Stimulated activated effector memory CD8-positive, alpha-beta T cell treated with anti-CD3 and anti-CD28 coated beads, Interleukin-12 subunit alpha, Interleukin-12 subunit beta, amount 100 ng/mL, for 72 hours (primary cell): ENCODE measurements at places on chromosomes 7 and 10.

DNA sequence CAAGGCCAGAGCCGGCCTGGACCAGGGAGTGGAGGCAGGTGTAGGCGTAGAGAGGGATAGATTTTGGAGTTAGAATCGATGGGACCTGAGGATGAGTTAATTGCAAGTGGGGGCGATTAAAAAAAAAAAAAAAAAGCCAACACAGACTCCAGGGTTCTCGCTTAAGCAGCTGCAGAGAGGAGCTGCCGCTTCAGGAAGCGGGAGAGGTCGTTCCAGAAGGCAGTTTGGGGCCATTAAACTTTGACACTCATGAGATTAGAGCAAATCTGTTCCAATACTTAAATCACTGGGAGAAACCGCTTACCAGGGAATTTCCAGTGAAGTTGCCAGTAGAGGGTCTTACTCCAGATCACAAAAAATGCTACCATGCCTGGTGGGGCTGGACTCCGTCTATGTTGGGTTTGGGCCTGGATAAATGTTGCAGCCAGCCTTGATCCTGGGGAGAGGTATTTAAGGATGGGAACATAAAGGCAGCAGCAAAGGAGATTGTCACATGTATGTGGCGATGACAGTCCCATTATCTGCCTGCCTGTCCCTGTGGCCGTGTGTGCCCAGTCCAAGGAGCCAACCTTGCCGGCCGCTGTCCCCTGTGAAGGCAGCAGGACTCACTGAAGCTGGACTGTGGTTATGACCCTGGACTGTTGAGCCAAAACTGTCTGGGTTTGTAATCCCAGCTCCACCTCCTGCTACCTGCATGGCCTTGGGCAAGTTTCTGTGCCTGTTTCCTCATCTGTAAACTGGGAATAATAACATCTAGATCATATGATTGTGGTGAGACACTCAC, 23.9 kb upstream of the GRID1 start:
- DNase-seq = no peak

DNA sequence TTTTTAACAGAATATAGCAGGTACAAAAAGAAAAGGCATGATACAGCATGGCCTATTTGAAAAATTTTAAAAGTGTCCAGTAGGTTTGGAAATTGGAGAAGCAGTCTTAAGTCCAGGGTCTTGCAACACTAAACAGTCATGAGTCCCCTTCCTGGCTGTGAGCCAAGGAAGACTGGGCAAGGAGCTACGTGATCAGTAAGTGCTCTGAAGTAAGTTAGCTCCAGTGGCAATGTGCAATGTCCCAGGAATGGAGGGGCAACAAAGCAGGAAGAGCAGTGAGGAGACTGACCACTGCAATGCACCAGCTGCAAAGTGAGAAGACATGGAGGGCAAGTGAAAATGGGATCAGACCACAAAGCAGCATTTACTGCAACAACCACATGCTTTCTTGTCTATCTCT, 72.9 kb upstream of the GRID1 start:
- no peak for DNase-seq

GRCh38 chr7:8592167-8592566, 158.8 kb downstream of the NXPH1 start:
- DNase-seq = no peak

- DNase-seq = no peak
Observed at GRCh38 chr10:133461841-133462240, 8.1 kb downstream of the SCART1 start.

DNA sequence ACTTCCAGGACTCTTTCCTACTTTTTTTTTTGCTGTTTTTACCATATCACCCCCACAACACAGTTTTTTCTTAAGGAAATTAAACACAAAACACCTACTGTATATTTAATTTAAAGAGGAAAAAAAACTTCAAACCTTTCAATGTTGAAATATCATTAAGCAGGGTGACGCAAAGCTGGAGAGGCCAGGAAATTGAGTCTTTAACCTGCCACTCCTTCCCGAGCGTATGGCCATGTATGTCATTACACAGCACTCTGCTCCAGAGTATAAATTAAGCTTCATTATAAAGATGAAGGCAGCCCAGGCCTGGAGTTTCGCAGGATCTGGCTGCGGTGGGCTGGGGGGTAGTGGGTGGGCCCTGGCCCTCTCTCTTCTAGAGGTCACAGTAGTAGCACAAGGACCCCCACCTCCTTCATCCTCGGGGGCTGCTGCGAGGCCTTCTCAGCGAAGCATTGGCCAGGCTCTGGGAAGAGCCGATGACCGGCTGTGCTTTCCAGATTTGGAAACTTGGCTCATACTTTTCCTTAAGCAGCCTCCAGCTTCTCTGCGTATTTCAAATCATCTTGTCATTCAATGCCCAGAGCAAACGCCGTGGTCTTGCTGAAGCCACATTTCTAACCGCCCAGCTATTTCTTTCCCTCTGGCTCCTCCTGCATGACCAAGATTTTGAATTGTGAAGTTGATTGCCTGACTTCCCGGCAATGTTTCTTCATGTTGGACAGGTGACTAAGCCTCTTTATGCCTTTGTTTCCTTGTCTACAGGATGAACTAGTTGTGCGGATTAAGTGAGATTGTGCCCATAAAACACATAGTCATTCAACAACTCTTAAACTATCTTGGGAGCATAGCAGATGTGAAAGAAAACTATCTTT, 765.1 kb downstream of the SUGCT start:
- no peak for DNase-seq

DNA sequence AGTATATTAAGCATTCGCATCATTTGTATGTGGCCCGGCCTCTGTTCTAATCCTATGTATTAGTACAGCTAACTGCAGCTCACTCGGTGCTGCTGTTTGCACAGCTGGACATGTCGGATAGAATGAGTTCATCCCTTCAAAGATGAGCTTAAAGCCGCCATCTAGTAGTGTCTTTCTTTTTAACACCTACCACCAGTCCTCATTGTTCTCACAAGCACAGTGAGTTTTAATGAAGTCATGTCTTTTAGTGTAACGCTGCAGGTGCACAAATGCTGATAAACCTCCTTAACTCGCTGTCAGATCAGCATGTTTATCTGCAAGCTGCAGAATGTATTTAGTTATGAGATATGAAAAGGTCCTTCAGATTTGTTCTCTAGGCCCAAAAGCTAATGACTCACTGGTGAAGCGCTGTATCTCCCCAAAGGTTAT, 247.5 kb downstream of the MTERF1 start:
- DNase-seq = no peak

DNA sequence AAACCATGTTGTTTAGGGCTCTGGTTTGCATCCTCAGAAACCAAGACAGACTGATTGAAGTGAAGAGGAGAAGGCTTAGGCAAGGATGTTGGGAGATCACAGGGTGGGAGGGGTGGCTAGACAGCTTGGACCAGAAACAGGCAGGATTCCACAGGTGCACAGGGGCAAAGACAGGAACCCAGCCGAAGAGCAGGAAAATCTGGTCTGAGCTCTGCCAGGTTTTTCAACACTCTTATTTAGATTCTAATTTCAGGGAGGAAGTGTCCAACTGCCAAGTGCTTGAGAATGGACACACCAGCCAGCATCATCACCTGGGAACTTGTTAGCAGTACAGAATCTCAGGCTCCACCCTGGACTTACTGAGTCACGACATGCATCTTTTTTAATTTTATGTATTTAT, 93.8 kb downstream of the MARCHF5 start:
- no peak for DNase-seq

- no peak for DNase-seq
Observed at GRCh38 chr7:24029068-24029467, 254.9 kb upstream of the NPY start.

- no peak for DNase-seq
Observed at GRCh38 chr7:139078911-139079310, 30.6 kb downstream of the ZC3HAV1 start.

- no peak for DNase-seq
Observed at GRCh38 chr7:41994746-41995110, 242.3 kb downstream of the GLI3 start.

GRCh38 chr7:32900433-32900995, 9.0 kb upstream of the KBTBD2 start:
- no peak for DNase-seq

GRCh38 chr10:103960103-103960502, 6.8 kb upstream of the SLK start:
- DNase-seq = no peak

DNA sequence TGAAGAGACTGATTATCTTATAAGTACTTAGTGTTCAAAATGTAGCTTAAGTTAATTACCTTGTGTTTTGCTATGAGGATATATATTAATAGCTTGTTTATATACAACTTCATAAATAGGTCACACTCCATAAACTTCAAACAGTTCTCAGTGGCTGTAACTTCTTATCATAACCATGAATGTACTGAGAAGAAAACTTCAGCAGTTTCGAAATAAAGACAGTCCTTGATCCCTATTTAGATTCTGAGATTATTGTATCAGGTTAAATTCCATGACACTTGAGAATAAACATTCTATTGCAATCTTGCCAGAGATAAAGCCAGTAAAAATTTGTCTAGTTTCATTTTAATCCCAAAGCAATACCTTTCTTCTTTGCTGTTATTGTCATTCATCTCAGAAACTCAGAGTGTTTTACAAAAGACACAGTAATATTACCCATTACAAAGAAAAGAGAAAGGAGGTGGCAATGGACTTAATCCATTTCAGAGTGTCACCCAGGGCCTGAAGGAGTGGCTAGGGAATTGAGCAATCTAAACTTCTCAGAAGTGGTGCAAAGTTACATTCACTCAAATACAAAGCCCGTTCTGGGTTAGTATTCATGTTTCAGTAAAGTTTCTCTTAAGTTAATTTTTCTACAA, 403.6 kb downstream of the SEMA3D start:
- DNase-seq = no peak

GRCh38 chr10:3420527-3421469, 248.2 kb upstream of the PITRM1 start:
- no peak for DNase-seq

GRCh38 chr7:105974471-105974870, 11.4 kb downstream of the CDHR3 start:
- no peak for DNase-seq

DNA sequence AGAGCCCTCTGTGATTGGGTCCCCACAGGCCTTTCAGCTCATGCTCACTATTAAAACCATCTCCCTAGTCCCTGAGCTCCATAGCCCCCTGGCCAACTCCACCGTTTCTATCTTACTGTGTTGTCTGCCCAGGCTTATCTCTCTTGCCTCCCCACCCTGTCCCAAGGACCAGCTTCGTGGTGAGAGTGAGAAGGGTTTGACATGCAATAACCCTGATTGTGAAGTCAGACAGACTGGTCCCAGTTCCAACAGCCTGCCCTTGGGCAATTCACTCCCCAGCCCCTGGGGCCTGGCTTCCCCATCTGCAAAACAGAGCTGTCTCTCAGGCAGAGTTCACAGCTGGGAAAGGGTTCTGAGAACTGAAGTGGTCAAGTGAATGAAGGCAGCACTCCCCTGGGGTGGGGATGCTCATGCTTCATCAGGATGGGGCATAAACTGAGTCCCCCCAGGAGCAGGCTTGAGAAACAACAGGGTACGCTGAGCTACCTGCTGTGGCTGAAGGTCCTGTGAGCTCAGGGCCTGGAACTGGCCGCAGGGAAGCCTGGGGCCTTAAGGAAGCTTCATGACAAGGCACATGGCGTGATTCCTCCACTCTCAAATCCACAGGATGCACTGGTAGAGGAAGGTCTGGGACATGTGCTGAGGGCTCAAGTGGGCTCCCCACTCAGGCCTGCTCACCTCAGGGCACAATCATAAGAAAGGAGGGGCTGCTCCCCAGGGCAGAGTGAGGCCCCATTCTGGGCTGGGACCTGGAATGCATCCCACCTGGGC, 1.8 kb upstream of the PPIF start:
- DNase-seq = no peak

DNA sequence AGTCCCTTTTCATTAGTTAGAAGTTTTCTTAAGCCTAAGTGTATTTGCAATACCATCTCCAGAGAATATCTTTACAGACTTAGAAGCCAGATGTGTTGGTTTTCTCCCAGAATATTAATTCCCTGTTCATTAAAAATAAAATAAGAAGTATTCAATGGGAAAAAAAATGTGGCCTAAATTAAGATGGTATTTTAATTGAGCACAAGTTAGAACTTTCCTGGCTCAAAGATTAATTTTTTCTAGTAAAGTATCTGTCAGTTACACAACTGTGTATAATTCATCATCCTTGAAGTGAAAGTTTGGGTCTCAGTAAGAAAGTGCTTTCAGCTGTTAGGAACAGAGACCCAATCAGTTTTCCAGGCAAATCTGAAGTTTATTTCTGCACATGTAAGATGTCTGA, 1179.5 kb upstream of the C7orf33 start:
- no peak for DNase-seq

DNA sequence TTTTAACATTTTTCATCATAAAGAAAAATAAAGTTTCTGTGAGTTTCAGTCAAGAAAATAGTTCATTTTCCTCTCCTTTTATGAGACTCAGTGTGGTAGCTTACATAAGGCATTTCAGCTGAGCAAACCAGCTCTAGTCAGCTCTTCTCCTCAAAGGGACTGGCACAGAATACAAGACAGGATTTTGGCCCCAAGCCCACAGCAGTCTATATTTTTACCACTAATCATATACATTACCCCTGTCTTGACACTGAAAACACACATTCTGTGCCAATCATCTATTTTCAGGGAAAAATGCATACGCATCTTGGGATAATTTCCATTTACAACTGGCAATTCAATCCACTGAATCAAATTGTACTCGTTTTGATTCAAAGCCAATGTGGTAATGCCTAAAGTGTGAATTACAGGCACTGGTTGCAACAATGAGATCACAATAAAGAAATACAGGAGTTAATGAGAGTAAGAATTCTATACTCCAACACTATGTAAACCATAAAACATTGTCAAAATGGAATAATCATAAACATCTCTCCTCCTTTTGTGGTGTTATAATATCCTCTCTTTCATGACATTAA, 186.4 kb downstream of the CACNA2D1 start:
- DNase-seq = no peak

DNA sequence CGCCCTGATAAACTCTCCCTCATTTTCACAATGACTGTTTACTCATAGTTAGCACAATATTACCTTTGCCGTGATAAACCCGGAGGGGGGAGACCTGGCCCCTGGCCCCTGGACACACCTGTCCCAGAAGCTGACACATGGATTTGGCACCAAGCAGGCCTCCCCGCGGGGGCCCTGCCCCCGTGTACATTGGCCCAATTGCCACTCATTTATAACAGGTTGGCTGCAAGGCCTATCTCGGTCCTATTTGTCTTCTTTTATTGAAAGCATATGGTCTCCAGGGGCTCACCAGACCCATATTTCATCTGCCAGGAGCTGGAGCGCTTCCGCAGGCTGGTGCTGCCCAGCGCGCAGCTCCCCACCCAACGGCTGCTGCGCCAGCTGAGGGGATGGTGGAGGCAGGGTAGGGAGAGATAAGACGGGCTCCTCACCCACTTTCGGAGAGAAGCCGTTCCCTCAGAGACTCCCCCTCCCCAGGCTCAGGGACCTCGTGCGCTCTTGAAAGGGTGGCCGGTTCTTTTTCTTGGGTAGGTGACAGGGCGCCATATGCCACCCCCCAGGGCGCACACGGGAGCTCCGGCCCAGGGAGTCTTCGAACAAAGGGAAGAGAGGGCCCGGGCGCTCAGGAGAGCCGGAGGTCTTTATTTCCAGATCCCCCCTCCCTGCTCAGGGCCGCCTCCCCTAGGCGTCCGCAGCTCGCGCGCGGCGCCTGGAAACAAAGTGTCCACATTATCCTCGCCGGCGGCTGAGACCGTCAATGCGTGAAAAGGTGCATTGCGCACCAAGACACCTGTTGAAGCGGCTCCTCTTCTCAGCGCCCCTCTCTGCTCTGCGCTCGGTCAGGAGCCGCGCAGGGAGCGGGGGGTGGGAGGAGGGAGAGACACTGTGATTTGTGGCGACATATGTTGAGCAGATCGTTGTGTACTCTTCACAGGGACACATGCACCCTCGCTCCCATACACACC, 4.3 kb upstream of the NEUROG3 start:
- DNase-seq = no peak

- no peak for DNase-seq
Observed at GRCh38 chr10:35739998-35740397, 97.9 kb upstream of the FZD8 start.
